Left lung (tissue), 14 donors: ENCODE measurements at places on chromosomes 5 and 9. TPM values are rescaled to one million over a fixed set of nuclear protein-coding genes. Genes with fewer than 3 reads are reported as not detected.

GRCh38 chr9:5518937-5519319 is 8.6 kb downstream of the PDCD1LG2 start:
- no peak for DNase-seq

- DNase-seq = no peak
Measured at GRCh38 chr5:73338256-73339050, 110.1 kb downstream of the FOXD1 start.

- DNase-seq = no peak
Measured at GRCh38 chr5:169272731-169273427, 28.1 kb downstream of the SLIT3 start.

GRCh38 chr9:131657940-131658339 is 81.9 kb downstream of the RAPGEF1 start:
- no peak for DNase-seq

GRCh38 chr9:135156525-135157510 is 69.3 kb downstream of the OLFM1 start:
- no peak for DNase-seq

DNA sequence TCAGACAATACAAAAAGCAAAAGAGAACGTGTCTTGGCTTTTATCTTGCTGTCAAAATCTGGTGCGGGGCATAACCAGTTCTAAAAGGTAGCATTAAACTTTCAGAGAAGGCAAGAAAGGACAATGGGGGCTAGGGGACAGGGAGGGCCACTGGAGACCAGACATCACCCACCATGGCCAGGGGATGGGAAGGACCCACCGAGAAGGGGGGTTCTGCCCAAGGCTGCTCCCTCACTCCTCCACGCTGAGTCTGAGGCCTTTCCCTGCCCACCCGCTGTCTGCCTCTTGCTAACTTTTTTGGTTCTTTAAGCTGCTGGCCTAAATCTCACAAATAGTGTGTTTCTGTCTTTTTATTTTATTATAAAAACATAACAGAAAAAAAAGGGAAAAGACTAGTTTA is 33.6 kb downstream of the ATPSCKMT start:
- DNase-seq = no peak

The ANXA2R gene
- total RNA-seq = 2.3 TPM

GRCh38 chr9:115002371-115003120 is 72.2 kb upstream of the TNFSF8 start:
- no peak for DNase-seq

The SARDH gene
- total RNA-seq = 5.9 TPM

The FUBP3 gene
- total RNA-seq = 33.1 TPM

DNA sequence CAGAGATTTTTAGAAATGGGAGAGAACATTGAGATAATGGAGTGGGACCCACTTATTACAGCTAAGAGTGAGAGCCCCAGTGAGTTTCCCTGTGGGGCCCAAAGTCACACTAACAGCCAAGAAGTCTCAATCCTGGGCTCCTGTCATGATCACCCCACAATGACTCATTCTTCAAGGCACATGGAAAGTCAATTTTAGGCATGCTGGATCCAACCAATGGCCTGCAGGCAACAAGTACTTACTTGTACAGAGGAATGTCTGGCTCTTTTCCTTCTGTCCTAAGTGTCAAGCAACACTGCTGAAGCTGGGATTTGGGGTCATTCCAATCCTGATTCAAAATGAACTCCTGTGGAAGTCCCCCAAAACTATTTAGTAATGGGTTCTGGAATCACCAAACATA is 123.1 kb downstream of the DROSHA start:
- DNase-seq = no peak

- DNase-seq = no peak
Measured at GRCh38 chr5:8500426-8500825, 631.5 kb downstream of the MTRR start.

- DNase-seq = no peak
Measured at GRCh38 chr9:121230256-121230655, 28.6 kb upstream of the RAB14 start.

DNA sequence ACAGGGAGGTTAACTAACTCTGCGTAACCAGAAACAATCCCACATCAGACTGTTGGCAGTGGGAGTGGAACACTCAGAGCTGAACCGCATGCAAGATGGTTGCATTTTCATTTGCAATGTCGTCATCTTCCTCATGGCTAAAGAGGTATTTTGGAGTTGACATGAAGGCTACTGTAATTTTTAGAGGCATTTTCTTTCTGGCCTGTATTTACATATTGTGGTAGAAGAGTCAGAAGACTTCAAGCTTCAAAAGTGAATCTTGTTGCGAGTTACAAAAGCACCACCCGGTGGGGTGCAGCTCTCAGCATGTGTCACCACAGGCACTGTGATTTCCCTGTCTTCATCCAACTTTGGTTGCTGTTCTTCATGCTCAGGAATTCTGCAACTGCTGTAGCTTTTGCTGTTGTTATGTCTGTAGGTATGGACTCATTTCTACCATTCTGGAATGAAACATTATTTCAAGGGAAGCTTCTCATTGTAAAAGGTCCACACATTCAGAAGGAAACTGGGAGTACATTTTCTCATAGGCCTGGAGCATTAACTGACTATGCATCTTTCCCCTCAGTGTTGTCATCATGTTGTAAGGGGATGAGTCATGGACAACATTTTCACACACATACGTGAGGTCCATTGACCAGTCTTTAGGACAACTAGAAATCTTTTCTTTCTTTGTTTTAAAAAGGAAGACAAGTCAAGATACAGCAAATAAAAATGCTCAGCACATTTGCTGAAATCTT is 35.4 kb upstream of the GDNF start:
- DNase-seq = no peak

The GRXCR2 gene
- total RNA-seq = not detected

GRCh38 chr9:18626046-18626698 is 152.2 kb downstream of the ADAMTSL1 start:
- DNase-seq = no peak

- DNase-seq = no peak
Measured at GRCh38 chr9:127277770-127278169, 13.2 kb downstream of the GARNL3 start.

DNA sequence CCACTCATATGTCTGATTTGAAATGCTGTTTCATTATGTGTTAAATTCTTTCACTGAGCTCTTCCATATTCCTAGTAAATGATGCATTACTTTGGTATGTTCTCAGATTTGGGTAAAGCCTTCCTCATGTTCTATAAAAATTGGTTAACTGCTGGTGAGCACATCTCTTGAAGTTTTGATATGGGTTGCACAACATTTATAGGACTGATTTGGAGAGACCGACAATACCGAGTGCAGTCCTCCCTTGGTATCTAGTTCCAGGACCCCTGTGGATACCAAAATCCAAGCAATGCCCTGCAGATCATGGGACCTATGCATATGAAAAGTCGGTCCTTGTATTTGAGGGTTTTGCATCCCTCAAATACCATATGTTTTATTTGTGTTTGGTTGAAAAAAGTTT is 37.8 kb downstream of the WDR36 start:
- no peak for DNase-seq

DNA sequence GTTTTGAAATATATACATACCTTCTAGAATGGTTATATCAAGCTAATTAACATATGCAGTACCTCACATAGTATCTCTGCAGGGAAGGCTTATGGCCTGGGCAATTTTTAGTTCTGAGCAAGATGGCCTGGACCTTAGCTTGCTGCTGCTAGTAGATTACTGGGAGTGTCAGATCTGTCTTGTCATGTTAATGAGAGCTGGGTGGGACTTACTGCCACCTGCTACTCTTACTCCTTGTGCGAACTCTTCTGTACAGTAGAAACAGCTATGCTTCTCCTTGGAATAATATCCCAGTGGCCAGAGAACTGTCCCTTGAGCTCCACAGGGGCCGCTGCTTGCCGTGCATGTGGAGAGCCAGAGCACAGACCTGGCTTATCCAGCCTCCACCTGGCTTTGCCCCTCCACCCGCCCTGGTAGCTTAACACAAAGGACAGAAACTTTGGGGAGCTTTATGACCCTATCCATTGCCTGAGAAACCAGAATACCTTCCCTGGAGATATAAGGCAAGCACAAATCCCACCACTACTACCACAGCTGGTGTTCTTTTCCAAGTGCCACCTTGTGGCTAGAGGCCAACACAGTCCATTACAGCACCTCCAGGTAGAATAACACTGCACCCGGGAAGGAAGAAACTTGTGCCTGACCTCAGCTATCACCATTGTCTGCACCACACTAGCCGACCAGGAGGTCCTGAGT is 74.4 kb upstream of the RUSC2 start:
- no peak for DNase-seq

The CDH10 gene
- total RNA-seq = 0.21 TPM

The ADAMTSL2 gene
- 17.3 TPM for total RNA-seq

- no peak for DNase-seq
Measured at GRCh38 chr5:175246242-175246888, 197.6 kb downstream of the DRD1 start.

DNA sequence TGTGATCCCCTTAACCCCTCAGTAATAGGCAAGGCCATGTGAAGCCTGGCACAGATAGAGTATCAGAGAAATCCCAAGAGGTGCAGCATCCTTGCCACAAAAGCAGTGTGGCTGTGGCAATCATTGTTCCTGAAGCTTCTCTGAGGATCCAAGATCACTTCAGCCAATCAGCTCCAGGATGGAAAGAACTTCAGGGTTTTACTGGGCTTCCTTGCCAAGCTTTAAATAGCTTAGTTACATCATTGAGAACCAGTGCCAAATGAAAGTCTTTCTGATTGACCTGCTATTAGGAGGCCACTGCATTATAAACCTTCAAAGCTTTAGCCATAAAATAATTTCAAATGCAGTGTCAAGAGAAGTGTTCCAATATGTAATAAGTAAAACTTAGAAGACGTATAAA is 430.6 kb downstream of the PIK3R1 start:
- no peak for DNase-seq

GRCh38 chr5:113169720-113170119 is 193.1 kb downstream of the DCP2 start:
- DNase-seq = no peak

- no peak for DNase-seq
Measured at GRCh38 chr9:27548055-27548741, 18.6 kb upstream of the MOB3B start.

DNA sequence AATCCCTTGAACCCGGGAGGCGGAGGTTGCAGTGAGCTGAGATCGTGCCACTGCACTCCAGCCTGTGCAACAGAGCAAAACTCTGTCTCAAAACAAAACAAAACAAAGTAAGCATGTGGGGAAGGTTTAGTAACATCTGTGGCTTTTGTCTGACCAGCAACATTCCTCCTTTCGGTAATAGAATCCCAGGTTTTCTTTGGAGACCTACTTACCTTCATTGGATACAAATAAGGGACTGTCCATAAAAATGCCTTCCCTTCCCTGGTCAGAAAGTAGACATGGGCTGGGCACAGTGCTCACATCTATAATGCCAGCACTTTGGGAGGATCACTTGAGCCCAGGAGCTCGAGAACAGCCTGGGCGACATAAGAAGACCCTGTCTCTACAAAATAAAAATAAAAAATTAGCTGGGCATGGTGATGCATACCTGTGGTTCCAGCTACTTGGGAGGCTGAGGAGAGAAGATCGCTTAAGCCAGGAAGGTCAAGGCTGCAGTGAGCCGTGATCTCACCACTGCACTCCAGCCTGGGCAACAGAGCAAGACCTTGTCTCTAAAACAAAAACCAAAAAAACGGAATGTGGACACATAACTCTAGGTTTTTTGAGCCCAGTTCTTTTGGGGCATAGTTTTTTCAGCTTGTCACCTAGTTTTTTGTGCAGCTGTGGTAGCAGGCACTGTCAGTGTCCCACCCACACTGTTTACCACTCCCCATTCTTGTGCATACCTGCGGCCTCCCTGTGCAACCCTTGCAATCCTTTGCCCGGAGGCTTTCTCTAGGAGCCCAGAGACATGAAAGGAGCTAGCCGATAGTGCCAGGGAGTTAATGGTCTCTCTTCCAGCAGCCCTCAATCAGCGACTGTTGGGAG is 9.0 kb upstream of the SPINK4 start:
- DNase-seq = no peak

GRCh38 chr9:125997196-125997823 is 250.1 kb downstream of the PBX3 start:
- DNase-seq = peak; percentile 32

DNA sequence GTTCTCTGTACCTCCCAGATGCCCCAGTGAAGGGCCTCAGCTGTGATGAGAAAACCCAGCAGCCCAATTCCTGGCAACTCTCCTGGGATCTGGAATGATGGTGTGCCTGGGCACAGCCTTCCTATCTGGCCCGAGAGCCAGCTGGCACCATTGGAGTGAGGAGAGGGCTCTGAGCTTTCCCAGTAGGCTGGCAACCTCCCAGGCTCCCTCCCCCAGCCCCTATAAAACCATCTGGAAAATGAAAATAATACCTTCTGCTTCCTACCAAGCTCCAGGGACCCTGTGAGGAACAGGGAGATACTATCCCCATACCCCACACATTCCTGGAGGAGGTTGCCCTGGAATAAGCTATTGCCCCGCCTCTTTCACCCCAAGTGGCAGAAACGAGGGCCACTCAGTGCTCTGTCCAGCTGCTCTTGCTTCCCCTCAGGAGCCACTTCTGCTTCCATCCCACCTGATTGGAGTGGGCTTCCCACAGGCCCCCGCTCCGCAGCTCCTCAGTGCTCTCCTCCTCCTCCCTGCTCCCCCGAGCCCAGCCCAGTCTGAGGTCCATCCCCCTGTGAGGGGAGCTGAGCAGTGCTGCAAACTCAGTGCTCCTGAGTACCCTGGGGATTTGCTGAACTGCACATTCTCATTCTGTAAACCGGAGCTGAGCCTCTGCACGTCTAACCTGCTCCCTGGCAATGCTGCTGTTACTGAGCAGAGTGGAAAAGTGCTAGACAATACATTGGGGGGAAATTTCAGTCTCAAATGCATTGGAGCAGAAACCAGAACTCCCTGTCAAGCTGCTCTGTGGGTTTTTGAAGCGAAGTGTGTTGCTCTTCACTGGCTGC is 74.7 kb downstream of the THBS4 start:
- no peak for DNase-seq

DNA sequence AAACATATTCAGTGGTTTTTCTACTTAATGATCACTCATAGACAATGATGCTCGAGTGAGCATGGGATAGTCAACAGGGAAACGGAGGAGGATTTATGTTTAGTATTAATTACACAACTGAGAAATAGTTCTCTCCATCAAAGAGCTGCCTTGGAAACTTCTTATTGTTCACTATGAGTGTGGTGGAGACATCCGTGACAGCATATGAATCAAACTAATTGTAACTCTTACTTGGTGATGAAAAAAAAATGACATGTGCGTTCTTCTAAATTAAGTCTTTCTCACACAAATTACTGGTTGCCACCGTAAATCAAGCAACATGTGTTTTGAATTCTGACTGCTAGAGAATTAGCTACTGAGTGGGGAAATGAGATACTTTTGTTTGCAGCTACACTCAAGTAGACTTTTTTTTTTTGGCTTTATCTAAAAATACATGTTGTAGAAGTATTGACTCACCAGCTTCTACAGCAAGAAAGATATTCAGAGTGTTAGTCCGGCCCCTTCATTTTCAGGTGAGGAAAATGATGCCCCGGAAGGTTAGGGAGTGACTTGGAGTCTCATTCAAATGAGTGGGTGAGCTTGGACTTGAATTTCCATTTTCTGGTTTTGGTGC is 179.4 kb downstream of the CFAP90 start:
- DNase-seq = no peak

- DNase-seq = no peak
Measured at GRCh38 chr9:108196332-108197007, 659.3 kb downstream of the ACTL7B start.

GRCh38 chr9:100352727-100353505 is at the start of gene TEX10:
TEX10 (minus strand) TSS chr9:100352942; CDS start chr9:100349363, 3,579 bp downstream.
- peak; percentile 90 for DNase-seq
